ENCODE measurements at places on chromosomes 1 and 21. TPM values are rescaled to one million over a fixed set of nuclear protein-coding genes. Genes with fewer than 3 reads are reported as not detected.
A peak's percentile ranks its signal among the peaks of the same experiment; 100 is the strongest.

DNA sequence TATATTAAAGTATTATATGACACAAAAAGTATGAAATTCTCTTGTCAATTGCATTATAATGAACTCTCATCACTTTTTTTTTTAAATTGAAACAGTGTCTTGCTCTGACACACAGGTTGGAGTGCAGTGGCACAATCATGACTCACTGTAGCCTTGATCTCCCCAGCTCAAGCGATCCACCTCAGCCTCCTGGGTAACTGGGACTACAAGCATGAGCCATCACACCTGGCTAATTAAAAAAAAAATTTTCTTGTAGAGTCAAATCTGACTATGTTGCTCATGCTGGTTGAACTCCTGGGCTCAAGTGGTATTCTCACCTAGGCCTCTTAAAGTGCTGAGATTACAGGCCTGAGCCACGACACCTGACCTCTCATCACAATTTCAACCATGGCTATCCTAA lies 259.3 kb downstream of the S1PR1 start:
- DNase-seq = no peak

Gene COA6
- total RNA-seq = 24.6 TPM

GRCh38 chr1:227191607-227192006 lies 126.7 kb downstream of the CDC42BPA start:
- DNase-seq = no peak

DNA sequence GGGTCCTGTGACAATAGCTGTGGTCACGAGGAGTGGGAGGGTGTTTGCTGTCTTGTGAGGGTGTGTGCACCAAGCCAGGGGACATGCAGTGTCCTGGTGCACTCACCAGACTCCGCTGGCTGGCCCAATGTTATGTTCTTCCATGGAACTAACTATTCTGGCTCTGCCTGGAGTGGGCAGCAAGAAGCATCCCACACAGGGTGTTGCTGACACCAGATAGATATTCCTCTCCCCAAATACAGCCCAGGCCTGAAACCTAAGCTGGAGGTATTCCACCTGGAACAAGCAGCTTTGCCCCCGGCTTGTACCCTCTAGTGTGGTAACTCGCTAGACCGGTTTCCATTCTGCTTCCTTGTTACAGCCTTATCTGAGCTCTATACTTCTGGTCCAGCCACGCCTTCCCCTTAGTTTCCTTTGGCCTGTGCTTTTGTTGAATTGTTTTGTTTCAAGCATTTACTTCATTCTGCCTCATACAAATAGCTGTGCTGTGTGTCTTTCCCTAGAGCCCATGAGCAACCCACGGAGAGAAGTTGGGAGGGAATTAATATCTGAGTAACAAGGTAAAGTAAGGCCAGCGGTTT lies 14.7 kb upstream of the LY9 start:
- DNase-seq = peak; percentile 31

DNA sequence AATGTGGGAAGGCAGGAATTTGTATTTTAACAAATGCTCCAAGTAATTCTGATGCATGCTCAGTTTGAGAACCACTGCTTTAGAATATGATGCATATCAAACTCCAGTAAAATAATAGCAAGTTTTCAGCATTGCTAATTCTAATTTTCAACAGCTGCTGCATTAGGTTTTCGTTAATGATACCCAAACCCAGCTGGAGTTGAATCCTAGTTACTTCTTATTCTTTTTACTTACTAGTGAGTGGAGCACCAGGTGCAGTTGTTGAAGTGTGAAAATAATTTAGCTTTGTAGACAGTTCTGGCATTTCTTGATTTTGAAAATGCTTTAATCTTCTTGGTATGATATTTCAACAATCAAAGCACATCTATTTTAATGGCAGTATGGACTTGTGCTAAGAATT lies 138.5 kb downstream of the HS2ST1 start:
- peak; percentile 54 for DNase-seq

- DNase-seq = peak; percentile 79
These were observed 40.3 kb downstream of the CD247 start for GRCh38 chr1:167477986-167478385.

Gene WASF2
- 40.3 TPM for total RNA-seq

- DNase-seq = no peak
These were observed 42.1 kb downstream of the DMRTB1 start for GRCh38 chr1:53501065-53502005.

Gene KRTAP13-2
- not detected for total RNA-seq

GRCh38 chr1:9732123-9732971 lies 80.8 kb downstream of the PIK3CD start:
- no peak for DNase-seq

Gene BGLAP
- 1.0 TPM for total RNA-seq

- DNase-seq = no peak
These were observed 9.1 kb upstream of the TMEM54 start for GRCh38 chr1:32910319-32910718.

GRCh38 chr1:85121744-85122143 lies 73.4 kb upstream of the MCOLN3 start:
- DNase-seq = no peak

Gene AMPD1
- total RNA-seq = 31.1 TPM

Gene CENPL
- total RNA-seq = 12.6 TPM

- DNase-seq = peak; percentile 53
These were observed 1.1 kb upstream of the KCNQ4 start for GRCh38 chr1:40782371-40782956.

DNA sequence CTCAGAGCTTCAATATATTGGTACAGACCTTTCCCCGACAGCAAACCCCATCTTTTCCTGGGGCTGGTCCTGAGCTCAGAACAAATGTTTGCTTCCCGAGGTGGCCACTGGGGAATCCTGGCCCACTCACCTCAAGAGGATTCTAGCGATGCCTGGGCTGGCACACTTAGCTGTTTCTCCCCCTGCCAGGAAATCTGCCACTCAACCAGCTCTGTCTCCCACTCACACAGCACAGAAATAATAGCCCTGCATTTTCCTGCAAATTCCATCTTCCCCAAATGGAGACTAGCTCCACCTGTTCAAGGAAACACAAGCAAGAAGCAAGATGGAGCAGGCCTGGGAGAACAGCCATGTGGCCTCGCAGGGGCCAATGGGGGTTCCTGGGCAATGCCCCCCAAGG lies 21.1 kb downstream of the KCNN3 start:
- DNase-seq = no peak

DNA sequence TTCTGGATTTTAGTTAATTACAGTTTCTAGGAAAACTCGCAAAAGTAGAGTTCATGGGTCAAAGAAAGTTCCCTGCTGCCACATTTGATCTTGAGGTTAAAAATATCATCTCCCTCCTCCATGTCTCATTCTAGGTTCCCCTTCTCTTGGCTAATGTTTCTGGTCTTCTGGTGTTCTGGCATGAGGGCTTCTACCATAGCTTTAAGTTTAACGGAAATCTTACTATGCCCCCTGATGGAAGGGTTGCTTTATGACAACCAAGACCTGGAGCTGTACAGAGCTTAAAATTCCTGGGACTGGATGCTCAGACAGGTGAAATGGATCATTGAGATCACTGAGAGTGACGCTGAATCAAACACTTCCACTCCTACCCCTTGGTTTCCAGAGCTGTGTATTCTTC lies 1881.7 kb downstream of the MRPL39 start:
- no peak for DNase-seq

- DNase-seq = no peak
These were observed 22.6 kb downstream of the TNFRSF8 start for GRCh38 chr1:12085643-12086260.

Gene ASCL5
- not detected for total RNA-seq

Gene OR2AK2
- total RNA-seq = not detected

GRCh38 chr1:113058941-113059706 lies 13.9 kb upstream of the LRIG2 start:
- peak; percentile 19 for DNase-seq

Data from tongue (tissue), 3 donors.